Activated T-helper 2 cell treated with anti-CD3 and anti-CD28 coated beads, Interferon-gamma antibody, Interleukin-2, Interleukin-4, amounts not matched to agents 10 μg/mL and 5 μg/mL and 100 μg/mL, durations not matched to agents 14 hours and 24 hours and 36 hours (primary cell): ENCODE measurements at places on chromosomes 4 and X. TPM values are rescaled to one million over a fixed set of nuclear protein-coding genes. Genes with fewer than 3 reads are reported as not detected.

The VSIG1 gene
- 0.34 TPM in 1 of 2 replicates, not detected in the other for total RNA-seq

The ARHGEF38 gene
- total RNA-seq, result not detected in 2 replicates

- no peak for DNase-seq
Observed at GRCh38 chrX:154599531-154599930, 14.6 kb downstream of the CTAG1A start.

DNA sequence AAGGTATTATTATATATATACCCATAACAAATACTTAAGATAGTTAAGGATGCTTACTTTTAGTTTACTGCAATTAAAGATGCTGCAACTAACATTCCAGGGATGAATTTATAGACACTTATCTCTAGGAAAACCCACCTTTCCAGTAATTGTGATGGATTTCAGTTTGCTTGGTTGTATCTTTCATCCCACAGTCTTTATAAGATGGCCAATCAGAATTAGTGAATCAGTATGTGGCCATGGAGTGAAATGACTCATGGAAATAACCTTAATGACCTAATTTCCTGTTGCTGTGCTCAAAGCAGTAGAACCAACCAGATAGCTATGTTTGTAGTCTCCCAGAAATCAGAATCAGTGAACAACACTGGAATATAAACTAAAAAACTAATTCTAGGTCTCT lies 26.4 kb downstream of the MOSPD2 start:
- DNase-seq, result no peak

DNA sequence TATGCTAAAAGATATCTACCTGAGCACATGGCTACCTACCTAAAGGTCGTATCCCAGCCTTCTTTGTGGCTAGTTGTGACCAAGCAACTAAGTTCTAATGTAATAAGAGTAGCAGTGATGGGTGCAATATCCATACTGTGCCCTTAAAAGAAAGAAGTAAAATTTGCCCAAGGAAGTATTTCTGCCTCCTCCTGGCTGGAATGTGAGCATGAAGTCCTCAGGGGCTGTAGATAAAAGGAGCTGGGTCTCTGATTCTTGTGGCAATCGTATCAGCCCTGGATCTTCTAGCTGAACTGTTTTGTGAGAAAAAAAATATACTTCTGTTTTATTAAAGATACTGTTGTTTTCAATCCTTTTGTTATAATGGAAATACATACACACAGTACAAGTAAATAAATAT lies 217.4 kb downstream of the GPAT3 start:
- DNase-seq, result no peak

DNA sequence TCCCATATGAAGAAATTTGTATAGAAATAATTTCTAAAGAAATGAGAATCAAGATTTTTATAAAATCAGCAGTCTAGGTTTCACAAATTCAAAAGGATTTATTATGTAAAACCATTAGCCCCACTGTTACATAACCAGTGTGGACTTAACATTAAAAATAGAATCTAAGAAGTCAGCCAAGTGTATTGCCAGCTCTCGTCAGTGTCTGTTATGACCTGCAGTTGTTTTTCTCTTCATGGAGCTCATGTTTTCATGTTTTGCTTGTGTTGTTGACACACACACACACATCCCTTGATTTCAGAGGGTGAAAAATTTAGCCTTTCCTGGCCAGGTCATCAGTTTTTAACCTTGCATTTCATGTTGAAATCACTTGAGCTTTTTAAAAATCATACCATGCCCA lies 39.5 kb downstream of the USP38 start:
- DNase-seq, result no peak

DNA sequence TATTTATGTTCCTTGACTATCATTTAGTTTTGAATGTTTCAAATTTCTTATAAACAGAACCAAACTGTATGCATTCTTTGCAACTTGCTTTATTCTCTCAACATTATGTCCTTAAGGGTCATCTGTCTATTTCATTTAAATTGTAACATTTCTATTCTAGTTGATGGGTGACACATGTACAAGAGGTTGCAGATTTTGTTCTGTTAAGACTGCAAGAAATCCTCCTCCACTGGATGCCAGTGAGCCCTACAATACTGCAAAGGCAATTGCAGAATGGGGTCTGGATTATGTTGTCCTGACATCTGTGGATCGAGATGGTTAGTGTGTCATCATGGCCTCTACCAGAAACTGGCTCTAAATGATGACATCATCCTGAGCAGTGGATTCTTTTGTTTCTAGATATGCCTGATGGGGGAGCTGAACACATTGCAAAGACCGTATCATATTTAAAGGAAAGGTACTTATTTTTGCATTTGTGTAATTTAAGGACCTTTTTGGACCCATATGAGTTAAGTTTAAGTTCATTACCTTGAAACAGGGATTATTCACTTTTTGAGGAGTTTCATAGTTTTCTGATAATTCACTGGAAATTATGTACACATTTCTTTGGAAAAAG lies 6.1 kb downstream of the LIAS start:
- no peak for DNase-seq

- DNase-seq, result no peak
Observed at GRCh38 chr4:36273276-36273675, 8.1 kb upstream of the DTHD1 start.
